ENCODE measurements at places on chromosomes 4 and X.

DNA sequence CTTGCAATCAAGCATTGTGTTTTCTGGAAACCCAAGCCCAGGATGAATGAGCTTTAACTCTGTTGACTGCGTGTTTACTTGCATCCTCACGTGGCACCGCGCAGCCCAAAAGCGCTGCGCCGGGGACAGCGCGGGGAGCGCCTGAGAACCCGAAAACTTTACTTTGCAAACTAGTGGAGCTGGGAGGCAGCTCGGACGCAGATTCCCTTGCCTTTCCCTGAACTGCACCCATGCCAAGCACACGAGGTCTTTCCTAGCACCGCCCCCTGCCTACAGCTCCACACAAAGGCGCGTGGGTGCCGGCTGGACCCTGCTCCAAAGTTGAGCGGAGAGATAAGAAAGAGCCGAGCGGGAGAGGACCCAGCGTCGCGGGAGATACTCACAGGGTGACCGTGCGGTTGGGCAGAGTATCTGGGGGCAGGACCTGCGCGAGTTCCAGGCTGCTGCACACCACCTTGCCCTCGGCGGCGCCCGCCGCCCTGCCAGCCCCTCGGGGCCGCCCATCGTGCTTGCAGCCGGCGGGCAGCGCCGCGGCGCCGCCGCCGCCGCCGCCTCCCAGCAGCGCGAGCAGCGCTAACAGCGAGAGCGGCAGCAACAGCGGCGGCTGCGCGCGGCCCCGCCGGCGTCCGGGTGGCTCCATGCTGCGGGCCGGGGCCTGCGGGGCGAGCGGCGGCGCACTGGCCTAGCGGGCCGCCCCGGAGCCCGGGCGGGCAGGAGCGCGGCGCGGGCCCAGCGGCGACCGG lies 550 bp downstream of the ADGRA3 start:
- peak; percentile 21 for DNase-seq

GRCh38 chr4:5780831-5781480 lies 70.0 kb downstream of the EVC start:
- no peak for DNase-seq

- no peak for DNase-seq
Observed at GRCh38 chr4:53234669-53235068, 131.2 kb downstream of the SCFD2 start.

DNA sequence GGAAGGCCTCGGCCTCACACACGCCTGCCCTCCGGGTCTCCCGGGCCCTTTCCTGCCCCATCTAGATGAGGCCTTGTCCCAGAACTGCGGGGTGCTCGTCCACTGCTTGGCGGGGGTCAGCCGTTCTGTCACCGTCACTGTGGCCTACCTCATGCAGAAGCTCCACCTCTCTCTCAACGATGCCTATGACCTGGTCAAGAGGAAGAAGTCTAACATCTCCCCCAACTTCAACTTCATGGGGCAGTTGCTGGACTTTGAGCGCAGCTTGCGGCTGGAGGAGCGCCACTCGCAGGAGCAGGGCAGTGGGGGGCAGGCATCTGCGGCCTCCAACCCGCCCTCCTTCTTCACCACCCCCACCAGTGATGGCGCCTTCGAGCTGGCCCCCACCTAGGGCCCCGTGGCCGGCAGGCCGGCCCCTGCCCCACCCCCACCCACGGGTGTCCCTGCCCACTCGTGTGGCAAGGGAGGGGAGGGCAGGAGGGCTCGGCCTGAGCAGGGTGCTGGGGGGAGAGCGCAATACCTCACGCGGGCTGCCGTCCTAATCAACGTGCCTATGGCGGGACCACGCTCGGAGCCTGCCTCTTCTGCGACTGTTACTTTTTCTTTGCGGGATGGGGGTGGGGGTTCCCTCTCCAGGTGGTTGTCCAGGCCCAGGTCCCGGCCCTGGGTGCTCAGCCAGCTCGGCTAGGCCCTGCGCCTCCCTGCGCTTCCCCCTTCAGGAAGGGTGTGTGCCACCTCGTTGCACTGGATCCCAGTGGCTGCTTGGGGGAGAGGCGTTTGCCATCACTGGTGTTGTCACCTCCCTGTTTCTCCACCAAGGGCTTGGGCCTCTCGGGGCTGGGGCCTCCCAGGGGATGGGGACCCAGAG lies 3.1 kb downstream of the DUSP9 start:
- no peak for DNase-seq

GRCh38 chr4:9704551-9705332 lies 76.7 kb upstream of the DRD5 start:
- DNase-seq = no peak

DNA sequence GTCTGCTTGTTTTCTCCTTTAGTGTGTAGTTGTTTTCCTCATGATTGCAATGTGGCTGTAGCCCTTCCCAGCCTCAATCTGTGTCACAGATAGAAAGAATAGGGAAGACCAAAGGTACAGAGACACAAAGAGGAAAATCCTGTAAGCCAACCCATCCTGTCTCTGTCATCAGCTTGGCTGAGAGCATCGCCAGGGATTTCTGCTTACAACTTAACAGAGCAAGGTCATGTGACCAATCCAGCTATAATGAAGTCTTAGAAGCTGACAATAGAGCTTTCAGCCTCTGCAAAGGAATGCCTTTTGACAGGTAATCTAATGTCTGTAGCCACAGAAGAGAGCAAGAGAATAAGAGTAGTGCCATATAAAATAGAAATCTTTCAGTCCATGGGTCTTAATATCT lies 1598.0 kb upstream of the AGA start:
- no peak for DNase-seq

- no peak for DNase-seq
Observed at GRCh38 chr4:110994781-110995180, 371.9 kb upstream of the PITX2 start.

DNA sequence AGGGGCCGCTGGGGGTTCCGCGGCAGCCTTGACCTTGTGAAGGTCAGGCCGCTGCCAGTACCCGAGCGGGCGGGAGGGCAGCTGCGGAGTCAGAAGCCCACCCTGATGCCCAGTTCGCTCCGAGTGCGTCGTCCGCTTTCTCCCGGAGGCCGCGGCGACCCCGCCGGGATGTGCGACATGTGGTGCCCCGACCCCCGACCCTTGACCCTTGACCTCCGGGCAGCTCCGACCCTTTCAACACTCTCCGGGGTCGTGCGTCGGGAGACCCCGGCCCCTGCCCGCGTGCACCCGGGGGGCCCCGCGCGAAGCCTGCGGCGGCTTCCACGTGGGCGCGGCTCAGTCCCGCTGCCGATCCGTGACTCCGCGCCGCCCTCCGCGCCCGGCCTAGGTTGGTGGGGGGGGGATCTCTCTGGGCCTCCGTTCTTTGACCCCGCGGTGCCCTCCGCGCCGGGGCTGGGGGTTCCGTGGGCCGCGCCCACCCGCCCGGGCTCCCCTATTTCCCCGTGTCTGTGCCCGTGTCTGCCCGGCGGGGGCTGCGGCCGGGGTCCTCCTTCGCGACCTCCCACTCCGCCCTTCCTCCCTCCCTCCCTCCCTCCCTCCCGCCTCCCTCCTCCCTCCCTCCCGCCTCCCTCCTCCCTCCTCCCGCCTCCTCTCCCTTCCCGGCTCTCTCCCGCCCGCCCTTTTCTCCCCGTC lies 609 bp upstream of the SLC25A6 start:
- DNase-seq = peak; percentile 65

DNA sequence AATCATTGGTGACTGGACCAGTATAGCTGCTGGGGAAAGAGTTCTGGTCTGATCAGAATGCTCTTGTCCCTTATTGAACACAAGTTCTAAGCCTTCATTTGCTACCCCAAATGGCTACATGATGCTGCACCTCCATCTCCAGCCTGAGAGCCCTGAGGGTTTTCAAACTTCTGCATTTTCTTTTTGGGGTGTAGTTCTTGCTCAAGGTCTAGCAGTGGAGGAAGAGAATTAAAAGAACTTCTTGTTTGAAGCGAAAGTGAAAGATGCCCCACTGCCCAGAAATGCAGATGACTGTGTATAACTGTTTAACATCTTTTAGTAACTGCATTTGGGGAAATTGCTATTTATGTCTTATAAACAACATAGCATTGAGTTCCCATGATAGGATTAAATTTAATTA lies 38.5 kb downstream of the LAMTOR3 start:
- DNase-seq = no peak

DNA sequence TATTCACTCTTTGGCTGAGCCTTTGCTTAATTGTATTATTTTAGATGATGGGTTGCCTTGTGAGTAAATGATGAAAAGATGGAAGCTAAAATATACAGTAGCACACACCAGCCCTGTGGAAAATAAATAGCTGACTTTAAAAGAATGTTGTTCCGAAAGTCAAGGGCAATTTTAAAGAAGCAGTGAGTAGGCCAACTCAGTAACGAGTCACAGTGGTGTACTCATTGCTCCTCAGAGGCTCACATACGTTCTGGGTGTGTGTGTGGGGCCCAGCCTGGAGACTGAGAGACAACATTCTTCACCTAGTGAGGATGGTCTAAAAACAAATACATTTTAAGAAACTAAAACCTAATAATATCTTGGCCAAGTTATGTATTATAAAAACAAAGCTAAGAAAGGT lies 640.3 kb downstream of the TRIML1 start:
- DNase-seq = no peak

GRCh38 chr4:155079871-155080270 lies 128.6 kb upstream of the NPY2R start:
- DNase-seq = no peak

DNA sequence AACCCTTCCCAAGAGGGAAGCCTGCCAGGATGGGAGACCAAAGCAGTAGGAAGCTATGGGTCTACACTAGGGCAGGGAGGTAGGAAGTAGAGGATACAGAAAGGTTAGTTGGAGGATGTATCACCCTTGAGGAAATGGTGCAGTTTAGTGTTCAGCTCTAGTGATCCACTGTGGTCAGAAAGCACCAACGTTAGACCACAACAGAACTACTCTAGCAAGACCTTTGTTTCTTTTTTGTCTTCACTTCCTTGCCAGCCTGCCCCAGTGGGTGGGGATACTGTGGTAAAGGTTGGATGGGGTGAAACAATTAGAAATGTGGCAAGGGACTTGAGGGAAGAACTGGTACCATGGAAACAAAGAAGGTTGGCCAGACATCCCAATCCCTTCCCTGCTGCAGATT lies 83.3 kb downstream of the DDIT4L start:
- no peak for DNase-seq

- no peak for DNase-seq
Observed at GRCh38 chrX:155673338-155673737, 60.6 kb upstream of the TMLHE start.

DNA sequence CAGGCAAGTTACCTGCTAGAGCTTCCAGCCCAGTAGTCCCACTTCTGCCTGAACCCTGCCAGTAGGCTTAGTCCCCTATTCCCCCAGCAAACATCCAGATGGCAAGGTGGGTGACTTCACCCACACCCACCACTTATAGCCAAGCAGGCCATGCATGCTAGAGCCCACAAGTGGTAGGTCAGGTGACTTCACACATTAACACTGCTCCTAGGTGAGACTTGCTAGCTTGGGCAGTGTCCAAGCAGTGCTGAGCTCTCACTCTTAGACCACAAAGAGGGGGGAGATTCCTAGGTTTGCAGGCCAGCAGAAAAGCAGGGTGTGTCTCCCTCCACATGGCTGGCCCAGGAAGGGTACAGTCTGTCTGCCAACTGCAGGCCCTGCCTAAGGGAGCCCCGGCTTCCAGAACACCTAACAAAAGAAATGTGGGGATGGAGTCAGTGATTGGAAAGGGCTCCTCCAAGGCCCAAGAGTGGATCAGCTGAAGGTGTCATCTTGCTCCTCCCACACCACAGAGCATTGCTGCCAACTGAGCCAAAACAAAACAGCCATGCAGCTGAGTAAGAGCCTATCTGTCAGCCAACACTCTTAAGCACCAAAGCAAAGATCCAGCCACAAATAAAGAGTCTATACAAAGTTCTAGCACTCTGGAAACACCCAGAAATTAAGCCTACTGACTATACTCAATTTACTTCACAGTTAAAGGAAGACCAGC lies 158.1 kb upstream of the USP38 start:
- no peak for DNase-seq

DNA sequence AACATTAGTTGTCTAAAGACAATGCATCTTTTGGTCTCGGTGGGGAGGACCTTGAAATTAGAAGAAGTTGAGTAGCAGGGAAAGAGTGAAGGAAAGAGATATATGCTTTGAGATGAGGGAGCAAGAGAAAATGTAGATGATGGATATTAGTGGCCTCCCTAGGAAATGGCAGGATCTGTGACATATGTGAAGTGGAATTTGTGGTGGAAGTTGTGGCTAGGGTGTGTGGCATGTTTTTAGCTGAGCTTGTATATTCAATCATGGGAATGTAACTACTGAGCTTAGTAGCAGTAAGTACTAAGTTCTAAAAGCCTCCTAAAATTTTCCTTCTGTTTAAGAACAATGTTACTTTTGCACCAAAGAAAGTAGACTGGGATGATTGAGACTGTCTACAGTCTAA lies 382.8 kb upstream of the CTSO start:
- no peak for DNase-seq

GRCh38 chrX:18288716-18289115 lies 65.8 kb downstream of the SCML2 start:
- no peak for DNase-seq

DNA sequence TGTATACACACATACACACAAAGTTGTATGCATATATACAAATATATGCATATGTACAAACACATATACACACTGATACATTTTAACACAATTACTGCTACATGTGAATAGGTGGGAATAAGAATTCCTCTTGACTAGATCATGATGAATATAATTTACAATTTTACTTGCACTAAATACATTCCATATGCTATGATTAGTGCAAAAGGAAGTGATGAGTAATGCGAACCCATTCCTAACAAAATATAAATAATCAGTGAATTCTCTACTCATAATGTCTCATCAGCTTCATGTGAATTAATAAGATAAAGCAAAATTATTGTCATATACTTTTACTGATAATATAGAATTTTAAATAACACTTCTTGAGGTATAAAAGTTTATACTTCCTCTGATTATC lies 1077.3 kb upstream of the PCDH10 start:
- no peak for DNase-seq

DNA sequence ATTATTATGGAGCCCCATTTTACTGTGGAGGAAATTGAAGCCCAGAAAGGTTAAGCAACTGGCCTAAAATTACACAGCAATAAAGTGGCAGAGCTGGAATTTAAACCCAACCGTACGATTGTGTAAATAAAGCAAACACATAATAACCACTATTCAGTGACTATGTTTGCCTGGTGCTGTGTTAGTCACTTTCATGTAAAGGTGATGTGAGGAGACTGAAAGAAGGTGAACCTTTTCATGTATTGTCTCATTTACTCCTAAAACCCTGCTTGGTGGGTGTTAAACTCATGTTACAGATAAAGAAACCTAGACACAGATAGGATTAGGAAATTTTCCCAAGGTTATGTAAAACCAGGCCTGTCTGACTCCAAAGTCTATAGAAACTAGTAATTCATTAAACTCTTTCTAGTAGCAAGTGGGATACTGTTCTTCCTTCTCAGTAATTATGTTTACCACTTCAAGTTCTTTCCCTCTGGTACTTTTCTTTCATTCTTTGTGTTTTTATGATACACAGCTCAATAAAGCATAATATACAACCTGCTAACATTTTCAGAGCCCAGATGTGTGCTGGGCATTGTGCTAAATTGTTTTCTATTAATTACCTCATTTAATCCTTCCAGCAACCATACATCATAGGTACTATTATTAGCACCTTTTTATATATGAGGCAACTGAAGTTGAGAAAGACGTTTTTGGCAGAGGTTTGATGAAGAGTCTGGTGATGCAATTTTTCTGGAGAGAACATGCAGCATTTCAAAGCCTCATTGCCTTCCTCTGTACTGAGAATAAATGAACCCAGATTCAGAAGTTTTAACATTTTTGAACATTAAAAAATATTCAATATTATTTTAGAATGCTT lies 202.7 kb downstream of the SPRY1 start:
- DNase-seq = no peak

- DNase-seq = no peak
Observed at GRCh38 chr4:54661686-54662085, 3.9 kb downstream of the KIT start.

- no peak for DNase-seq
Observed at GRCh38 chr4:111108153-111108552, 485.3 kb upstream of the PITX2 start.

All from GM12891 (cell line).